ENCODE measurements at places on chromosomes 4 and X.

- no peak for DNase-seq
Observed at GRCh38 chr4:136219592-136220125, 1312.6 kb downstream of the PCDH18 start.

- DNase-seq: peak; percentile 49
Observed at GRCh38 chr4:6758728-6759127, 23.8 kb upstream of the KIAA0232 start.

DNA sequence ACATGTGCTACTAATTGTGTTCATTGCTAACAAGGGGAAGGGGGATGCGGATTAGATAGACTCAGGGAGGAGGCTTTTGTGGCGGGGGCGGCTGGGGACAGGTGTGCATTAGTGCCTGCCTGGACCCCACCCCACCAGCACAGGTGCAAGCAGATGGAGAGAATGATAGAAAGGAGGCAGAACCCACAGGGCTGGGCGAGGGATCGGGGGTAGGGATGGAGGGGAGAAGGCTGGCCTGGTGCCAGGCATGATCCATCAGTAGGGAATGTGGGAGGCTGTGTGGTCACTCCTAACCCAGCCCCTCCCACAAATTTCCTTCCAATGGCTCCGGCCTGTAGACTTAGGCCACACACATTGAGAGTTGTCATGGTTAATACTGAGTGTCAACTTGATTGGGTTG, 30.5 kb upstream of the CRMP1 start:
- no peak for DNase-seq

DNA sequence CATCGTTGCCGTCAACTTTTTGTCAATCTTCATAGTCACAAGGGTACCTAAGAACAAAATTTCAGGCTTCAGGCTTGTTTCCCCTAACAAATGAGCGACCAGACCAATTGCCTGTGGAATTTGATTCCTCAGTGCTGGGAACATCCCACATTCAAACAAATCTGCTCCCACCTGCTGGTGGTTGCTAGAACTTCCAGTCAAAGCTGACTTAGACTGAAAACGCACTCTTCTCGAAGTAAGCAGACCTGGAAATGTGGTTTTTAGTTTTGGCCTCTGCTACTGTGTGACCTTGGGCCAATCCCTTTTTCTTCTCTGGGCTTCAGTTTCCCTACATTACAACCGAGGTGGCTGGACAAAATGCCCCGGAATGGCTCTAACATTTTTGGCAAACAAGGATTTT, 1.8 kb upstream of the GABRQ start:
- peak; percentile 24 for DNase-seq

DNA sequence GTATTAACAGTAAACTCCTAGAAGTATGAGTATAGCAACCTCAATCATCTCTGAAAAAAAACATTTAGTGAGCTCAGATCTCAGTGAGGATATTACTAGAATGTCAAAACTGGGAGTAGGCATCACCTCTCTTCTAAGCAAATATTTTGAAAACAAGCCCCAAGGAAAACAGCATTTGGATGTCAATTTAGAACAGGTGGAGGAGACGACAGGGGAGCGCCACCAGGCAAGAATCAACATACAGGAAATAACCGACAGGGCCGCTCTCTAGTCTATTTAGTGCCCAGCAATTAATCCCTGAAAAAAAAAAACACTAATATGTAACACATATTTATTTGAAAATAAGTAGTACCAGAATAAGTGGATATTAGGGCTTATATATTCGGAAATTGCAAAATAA, 940.3 kb upstream of the ADGRL3 start:
- no peak for DNase-seq

DNA sequence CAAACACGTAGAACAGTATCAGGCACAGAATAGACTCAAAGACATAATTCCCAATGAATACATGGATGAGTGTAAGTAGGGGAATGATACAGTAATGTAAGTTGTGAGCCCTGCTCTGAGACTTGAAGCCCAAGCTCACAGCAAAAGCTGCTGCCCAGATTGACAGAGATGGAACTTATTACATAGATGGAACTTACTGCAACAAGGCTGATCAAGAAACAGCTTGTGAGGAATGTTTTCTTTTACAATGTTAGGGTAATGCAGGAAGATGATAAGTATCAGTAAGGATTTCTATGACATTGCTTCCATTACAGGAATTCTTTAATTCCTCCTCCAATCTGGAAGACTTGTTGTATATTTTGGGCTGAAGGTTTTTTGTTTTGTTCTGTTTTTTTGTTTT, 278.4 kb downstream of the IL15 start:
- no peak for DNase-seq

DNA sequence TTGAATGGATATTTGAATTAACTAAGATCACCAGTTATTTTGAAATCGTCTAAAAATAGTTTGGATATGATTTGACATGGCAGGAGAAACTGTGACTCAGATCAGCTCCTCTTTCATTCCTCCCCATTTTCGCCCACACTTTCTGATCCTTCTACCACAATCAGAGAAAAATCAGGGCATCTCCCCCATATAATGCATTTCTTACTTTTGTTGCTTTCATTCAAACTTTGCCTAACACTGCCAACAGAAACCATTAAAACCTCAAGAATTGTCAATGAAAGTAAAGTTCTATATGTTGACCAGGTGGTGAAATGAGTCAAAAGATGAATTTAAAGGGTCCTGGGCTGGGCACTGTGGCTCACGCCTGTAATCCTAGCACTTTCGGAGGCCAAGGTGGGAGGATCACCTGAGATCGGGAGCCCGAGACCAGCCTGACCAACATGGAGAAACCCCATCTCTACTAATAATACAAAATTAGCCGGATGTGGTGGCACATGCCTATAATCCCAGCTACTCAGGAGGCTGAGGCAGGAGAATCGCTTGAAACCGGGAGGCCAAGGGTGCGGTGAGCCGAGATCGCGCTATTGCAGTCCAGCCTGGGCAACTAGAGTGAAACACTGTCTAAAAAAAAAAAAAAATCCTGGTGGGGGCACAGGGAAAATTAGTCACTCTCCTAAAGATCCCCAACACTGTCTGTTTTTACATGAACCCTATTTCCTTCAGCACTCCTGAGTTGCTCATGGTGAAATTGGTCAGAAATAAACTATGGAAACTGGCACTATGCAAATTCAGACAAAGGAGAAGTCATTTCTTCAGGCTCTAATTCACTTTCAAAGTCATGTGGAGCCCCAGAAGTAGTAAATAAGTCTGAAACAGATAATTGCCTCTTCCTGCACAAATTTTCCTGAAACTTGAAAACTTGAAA, 122.8 kb upstream of the NOCT start:
- DNase-seq: no peak

- DNase-seq: peak; percentile 41
Observed at GRCh38 chr4:184825896-184826690, at the start of gene ACSL1. TSS of gene ACSL1 (minus strand) at chr4:184825968. CDS start at chr4:184803514, 22,454 bp downstream.

GRCh38 chrX:10519761-10520160, 100.6 kb downstream of the MID1 start:
- DNase-seq: no peak

GRCh38 chr4:41380511-41381157, 123.9 kb downstream of the UCHL1 start:
- DNase-seq: no peak

GRCh38 chr4:40579983-40580382, 49.7 kb downstream of the RBM47 start:
- peak; percentile 52 for DNase-seq

DNA sequence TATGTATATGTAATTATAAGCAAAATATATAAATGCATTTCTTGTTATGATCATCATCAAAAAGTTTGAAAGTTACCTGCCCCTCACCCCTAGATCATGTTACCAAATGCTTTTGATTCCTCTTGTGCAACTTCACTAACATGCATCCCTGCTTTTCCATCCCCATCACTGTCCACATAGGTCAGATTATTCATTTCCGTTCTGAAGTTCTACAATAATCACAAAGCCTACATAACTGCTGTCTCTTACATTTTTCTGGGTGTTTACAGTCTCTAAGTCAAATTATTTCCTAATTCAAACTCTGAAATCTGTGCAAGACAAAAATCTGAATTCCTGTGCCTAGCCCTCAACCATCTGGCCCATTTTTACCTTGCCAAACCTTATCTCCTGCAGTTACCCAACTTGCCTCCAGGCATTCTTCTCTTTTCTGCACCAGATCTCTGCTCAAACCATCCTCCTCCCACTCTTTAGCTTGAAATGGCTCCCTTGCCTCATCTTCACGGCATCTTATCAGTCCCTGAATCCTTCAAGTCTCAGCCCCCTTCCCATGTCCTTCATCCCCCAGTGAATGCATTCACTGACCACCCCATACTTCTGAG, 42.4 kb upstream of the SLC39A8 start:
- no peak for DNase-seq

DNA sequence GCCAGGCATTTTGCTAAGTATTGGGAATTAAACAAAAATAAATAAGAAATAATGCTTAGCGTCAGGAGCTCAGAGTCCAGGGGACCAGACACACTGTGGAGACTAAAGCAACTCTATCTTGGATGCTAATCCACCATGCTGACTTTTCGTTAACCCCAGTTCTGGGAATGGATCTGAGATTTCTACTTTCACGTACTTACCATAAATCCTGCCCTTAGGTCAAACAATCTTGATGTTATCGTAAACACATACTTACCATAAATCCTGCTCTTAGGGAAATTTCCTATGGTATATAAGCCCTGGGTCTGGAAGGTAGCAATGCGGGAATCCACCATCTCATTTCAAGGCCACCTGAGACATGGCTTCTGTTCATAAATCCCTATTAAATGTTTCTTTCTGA, 204.5 kb upstream of the IGFBP7 start:
- no peak for DNase-seq

DNA sequence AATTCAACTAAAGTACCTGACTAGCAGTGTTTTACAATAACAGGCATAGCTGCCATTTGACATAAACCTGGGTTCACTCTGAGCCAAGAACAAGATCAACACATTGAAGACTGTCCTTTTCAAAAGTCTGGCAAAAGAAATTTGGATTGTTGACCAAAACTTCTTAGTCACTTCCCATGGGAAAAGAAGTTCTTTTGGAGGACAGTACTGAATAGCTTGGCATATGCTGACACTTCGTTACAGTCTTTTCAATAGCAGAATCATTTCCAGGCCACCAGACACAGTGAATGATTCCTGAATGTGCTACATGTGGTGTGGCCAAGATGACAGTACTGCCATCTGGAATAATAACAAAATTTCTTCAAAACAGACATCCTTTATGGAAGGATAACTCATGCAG, 560.3 kb downstream of the GRID2 start:
- DNase-seq: no peak

DNA sequence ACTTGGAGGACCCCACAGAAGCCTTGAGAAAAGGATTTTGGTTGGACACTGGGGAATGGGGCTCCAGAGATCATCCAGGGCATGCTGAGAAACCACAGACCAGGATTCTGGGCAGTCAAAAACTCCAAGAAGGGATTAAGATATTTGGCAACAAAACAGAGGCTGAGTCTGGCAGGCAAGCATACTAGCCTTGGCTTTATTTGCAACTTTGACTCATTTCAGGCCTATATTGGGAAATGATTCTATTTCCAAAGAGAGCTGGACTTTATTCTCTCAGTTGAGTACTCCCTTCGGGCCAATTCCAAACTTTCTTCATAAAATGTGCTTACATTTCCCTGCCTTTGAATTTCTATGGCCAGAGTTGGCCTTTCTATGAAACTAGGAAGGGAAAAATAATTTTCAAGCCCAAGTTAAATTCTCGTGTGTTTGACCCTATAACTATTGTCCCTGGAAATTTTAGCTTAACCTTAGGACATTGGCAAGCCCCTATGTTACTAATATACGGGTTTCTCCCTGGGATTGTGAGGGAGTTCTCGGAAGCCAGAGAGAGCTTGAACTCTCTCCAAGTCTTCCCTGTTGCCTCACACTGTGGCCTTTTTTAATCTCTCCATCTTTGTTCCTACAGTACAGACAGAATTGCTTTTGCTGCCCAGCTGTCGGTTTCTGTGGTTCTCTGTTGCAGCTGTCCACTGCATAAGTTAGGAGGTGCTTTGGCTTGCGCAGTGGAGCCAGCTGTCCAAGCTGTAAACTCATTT, 112.6 kb upstream of the FAM9A start:
- peak; percentile 3 for DNase-seq

GRCh38 chr4:167117273-167117672, 117.0 kb downstream of the SPOCK3 start:
- DNase-seq: no peak

GRCh38 chr4:75658876-75659275, 14.3 kb downstream of the G3BP2 start:
- peak; percentile 3 for DNase-seq

GRCh38 chr4:7264694-7265093, 72.4 kb downstream of the SORCS2 start:
- DNase-seq: no peak

DNA sequence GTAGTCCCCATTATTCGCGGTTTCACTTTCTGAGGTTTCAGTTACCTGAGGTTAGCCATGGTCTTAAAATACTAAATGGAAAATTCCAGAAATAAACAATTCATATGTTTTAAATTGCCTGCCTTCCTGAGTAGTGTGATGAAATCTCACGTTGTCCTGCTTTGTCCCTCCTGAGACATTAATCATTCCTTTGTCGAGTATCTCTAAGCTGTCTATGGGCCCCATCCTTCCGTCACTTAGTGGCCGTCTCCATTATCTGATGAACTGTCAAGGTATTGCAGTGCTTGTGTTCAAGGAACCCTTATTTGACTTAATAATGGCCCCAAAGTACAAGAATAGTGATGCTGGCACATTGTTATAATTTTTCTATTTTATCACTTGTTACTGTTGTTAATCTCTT, 94.8 kb downstream of the ADGRL3 start:
- DNase-seq: no peak

DNA sequence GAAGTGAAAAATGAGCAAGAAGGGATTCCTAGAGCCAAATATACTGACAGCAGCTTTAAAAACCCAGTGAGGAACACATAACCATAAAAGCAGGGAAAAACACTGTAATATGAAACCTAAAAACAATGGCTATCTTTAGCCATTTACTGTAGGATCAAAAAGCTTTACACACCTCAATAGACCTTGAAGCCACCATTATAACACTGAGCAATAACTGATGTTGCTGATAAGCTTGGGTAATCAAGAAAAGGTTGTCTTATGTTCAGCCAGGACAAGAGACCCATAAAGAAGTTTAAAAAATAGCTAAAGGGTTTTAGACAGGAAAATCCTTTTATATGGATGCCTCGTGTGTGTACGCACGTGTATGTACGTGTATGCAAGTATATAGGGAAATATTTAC, 16.9 kb downstream of the GATB start:
- no peak for DNase-seq

DNA sequence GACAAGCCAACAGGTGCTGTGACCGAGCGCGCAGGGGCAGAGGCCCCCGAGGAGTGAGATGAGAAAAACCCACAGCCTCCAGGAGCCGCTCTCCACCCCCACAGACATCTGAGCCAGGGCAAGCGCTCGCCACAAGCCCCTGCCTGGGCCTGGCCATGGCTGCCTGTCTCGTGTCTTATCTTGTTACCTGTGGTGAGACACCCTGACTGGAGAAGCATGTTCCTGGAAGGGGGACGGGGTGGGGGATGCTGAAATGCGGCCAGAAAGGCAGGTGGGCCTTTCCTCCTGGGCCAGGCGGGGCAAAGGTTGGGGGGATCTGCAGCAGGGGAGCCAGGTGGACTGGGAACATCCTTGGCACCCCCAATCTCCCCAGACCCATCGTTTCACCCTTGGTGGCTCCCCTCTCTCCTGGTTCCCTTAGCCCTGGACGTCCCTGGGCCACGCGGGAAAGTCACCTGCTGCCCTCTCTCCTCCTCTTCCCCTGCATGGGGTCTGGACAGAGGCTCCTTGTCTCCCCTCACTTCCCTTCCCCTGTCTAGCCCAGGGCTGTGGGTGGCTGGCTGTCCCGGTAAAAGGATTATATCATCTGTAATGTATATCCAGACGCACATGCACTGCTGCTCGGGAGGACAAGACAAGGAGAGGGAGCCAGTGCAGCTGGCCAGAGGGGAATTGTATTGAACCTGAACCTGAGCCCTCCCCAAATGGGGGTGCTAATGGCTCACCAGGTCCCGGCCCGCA, 8.4 kb upstream of the DUSP9 start:
- no peak for DNase-seq
